ENCODE measurements at places on chromosomes 2 and 18.
A peak's percentile ranks its signal among the peaks of the same experiment; 100 is the strongest.

DNA sequence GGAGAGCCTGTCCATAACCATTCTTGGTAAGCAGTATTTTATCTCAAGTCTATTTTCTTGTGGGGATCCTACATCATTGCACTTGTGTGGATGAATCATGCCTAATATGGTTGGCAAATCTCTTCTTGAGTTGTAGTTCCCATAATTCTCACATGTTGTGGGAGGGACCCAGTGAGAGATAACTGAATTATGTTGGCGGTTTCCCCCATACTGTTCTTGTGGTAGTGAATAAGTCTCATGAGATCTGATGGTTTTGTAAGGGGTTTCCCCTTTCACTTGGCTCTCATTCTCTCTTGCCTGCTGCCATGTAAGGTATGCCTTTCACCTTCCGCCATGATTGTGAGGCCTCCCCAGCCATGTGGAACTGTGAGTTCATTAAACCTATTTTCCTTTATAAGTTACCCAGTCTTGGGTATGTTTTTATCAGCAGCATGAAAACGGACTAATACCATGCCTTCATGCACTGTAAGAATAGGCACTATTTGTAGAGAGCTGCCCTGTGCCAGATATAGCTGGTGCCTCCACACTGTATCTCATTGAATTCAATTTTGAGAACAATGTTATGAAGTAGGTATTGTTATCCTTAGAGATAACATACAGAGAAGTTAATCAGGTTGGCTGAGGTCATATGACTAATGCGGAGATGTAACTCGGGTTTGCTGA, 148.3 kb downstream of the PLCL1 start:
- DNase-seq, result no peak

DNA sequence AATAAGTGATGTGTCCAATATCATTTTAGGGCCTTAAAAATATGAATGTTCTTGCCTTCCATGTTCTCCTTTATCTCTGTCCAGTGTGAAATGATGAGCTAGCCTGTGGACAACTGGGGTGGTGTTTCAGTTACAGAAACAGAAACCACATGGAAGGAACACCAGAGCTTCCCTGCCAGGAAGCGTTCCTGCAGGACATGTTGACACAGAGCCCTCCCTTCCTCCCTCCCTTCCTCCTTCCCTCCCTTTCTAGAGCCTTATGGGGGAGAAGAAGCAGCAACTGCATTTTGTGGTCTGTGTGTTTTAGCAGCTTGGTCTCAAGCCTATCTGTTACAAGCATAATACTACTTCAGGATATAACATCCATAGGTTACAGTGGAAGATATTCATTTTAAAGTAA, 539.7 kb upstream of the NETO1 start:
- DNase-seq, result no peak

- DNase-seq, result no peak
These were observed 55.5 kb upstream of the ST6GAL2 start for GRCh38 chr2:106941372-106941993.

GRCh38 chr2:95058989-95059641, 33.6 kb downstream of the MAL start:
- DNase-seq, result no peak

DNA sequence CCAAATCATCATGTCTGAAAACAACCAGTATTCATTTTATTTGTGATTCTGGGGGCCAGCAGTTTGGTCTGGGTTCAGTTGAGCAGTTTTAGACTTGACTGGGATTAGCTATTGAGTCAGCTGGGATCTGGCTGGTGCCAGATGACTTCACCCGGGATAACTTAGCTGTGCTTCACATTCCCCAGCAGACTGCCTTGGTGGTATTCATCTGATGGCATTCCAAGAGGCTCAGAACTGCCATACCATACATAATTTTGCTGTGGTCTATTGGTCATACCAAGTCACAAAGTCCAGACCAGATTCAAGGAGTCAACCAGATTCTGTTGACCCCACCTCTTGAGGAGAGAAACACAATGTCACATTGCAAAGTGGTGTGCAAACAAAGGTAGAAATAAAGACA, 7.8 kb upstream of the FSHR start:
- DNase-seq, result no peak

DNA sequence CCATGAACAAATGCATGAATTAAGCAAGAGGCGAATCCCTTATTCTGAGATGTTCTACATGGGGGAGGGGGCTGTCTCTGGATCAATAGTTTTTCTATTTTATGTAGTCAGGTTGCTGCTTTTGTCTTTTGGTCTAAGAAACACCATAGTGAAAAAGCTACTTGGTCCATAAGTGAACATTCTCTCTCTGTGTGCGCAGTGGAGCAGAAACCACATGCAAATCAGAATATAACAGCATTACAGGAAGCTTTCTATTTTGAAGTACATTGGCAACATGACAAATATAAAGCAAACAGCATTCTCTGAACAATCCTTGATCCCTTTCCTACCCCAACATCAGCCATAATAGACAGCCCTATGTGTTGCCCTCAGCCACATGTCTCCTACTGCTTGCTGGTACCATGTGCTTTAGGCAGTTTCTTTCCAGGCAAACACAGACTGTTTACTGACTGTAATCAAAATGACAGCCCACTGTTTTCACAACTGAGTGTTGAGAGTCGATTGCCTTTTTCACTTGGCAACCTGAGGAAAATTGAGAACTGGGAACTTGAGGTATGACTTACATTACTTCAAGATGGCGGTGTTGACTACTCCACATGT, 10.6 kb downstream of the SCN3A start:
- DNase-seq, result no peak

DNA sequence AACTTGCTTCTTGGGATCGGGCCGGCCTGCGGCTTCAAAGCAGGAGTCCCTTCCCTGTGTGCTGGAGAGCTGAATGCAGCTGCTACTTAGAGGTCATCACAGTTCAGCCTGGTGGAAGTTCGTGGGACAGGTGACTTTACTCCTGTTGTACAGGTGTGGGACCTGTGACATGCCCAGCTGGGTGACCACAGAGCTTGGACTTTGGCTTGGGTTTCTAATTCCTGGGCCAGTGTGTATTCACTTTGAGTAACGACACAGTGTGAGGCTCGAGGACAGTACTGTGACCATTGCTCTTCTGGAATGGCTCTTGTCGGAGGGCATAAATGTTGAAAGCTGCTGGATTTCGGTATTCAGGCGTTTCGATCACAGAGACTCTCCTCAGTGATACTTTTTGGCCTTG, 114.5 kb downstream of the STPG4 start:
- no peak for DNase-seq

DNA sequence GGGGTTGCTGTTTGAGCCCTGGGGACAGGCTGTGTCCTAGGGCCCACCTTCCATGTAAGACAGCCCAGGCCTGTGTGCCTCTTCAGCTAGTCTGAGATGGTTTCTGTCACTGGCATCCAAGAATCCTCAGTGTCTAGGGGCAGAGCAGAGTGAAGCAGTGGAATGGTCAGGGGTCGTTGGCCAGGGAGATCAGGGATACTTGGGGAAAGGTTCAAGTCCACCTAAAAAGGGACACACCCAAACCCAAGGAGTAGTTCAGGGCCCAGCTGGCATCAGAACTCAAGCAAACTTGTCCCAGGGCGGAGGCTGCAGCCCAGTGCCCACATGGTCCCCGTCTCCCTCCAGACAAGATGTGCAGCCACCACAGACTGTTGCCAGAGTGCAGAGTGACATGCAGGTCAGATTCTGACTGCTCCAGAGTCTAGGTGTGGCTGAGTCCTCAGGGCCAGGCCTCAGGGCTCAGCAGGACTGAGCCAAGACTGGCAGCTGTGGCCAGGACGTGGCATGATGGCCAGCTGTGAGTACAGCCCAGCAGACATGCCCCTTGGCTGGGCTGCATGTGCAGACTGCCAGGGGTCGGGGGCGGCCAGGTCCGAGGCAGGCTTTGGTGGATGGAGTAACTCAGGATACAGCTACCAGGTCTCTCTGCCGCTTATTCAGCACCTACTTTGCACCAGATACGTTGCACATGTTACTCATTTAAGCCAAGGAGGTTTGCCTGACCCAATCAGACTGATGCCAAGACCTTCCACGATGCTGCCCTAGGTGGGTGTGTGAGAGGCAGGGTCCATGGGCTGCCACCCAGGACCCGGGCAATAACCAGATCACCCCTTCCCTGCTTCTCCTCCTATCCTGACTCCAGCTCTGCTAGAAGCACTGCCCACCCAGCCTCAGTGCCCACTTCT, 146.6 kb downstream of the SMAD7 start:
- peak; percentile 5 for DNase-seq

- DNase-seq, result no peak
These were observed 173.1 kb downstream of the PTH2R start for GRCh38 chr2:208579678-208580077.

DNA sequence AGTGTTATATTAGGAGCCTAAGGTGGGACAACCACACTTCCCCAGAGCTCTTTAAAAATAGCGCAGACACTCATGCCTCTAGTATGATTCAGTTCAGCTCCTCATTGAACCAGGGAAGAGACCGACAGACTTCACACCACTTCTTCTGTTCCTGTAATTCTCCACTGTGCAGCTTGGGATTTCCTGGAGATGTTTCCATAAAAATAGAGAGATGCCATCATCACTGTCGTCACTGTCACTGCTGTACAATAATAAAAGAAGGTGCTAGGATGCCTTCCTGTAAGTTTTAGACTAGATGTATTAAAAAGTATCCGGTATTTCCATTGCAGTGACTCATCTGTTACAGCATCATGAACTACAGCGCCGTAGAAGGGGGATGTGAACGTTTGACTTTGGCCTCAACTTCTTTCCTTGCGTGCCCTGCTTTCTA, 110.9 kb downstream of the FAM210A start:
- DNase-seq, result peak; percentile 34

GRCh38 chr18:27057519-27058234, 127.4 kb downstream of the CHST9 start:
- DNase-seq, result no peak

GRCh38 chr18:6836331-6836730, 106.8 kb downstream of the ARHGAP28 start:
- no peak for DNase-seq

DNA sequence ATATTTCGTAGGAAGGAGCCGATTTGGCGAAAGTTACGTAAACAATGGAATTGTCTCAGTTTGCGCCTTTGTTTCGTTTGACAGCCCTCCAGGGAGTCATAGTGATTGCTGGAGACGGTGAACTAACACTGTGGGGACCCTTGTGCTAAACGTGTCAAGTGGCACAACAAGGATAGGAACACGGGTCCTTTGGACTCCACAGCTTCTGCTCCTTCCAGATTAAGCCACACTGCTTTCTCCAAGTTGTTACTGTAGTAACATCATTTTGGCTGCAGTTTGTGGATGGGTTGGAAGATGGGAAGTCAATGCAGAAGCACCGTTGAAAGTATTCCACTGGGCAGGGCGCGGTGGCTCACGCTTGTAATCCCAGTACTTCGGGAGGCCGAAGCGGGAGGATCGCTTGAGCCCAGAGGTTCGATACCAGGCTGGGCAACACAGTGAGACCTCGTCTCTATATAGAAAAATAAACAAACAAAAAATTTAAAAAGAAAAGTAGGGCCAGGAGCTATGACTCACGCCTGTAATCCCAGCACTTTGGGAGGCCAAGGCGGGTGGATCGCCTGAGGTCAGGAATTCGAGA, 636 bp upstream of the IMMT start:
- no peak for DNase-seq

DNA sequence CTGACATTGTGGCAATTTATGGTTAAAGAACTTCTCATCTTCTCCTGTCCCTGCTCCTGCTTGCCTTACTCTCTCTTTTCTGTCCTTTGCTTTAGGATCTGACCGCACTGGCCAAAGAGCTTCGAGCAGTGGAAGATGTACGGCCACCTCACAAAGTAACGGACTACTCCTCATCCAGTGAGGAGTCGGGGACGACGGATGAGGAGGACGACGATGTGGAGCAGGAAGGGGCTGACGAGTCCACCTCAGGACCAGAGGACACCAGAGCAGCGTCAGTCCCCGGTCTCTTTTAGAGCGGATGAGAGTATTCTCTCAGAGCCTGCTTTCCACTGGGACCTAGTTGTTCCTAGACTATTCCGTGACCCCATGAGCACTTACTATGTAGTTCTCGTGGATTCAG, 122.2 kb upstream of the IL1R2 start:
- no peak for DNase-seq

DNA sequence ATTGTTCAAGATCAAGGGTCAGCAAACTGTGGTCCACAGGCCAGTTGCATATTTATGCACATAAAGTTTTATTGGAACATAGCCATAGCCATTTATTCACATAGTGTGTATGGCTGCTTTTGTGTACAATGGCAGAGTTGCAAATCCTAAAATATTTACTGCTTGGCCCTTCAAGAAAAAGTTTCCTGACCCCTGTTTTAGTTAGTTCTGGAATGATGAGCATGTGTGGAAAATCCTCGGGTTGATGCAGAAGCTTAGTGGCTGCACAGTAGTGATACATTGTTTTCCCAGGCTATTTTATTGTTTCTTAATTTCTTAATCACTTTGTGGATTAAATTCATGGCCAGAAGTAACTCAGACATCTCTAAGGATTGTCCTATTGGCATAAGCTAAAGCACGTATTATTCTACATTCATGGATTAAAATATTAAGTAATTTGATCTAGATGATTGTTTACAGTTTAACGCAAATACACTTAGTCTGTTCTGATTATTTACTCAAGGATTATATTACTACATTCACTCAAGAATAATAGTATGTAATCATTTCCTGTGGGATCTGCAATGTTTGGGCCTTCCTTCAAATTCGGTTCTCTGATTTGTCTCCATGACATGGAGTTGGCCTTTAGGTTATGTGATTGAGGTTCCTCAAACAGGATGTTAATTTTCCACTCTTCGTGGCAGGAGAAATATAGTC, 165.5 kb downstream of the TMEM247 start:
- no peak for DNase-seq

GRCh38 chr2:60966507-60967405, 50.8 kb upstream of the PEX13 start:
- peak; percentile 29 for DNase-seq

GRCh38 chr18:34251919-34252318, 27.2 kb upstream of the NOL4 start:
- no peak for DNase-seq

DNA sequence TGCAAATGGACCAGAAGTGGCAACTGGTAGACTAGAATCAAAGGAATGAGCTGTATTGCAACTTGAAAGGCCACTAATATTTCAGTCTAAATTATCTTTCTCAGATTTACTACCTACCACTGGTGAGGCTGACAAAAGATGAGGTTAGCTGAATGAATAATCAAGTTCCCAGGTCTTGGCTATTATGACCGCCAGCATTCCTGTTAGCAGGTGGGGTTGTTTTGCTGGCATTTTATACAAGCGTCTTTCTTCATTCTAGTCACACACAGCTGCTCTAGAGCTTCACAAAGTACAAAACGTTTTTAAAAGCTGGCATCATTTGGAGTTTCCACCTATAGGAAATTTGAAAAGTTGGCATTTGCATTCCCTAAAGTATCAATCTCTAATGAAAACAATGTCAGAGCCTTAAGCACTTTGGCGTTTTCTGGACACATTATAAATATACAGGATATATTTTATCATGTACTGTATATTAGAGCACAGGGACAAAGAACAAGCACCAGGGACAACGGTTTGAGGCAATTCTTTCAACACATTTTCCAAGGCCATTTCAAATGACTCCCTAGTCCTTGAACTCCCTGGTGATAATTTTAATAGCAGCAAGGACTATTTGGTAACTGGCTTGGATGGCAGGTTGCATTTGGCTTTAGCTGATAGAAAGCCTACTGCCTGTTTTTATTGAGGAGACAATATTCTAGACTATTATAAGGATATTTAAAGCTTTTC, 410.2 kb upstream of the CHST9 start:
- DNase-seq, result no peak

Measured in CD4-positive, alpha-beta T cell treated with Interleukin-4 for 1 hour (primary cell).